ENCODE measurements at places on chromosomes 6 and 20. TPM values are rescaled to one million over a fixed set of nuclear protein-coding genes. Genes with fewer than 3 reads are reported as not detected.

Gene TCF15
- not detected for total RNA-seq

GRCh38 chr6:13294499-13295069 lies 33.8 kb downstream of the TBC1D7 start:
- DNase-seq: no peak

- DNase-seq: no peak
Observed at GRCh38 chr6:156395276-156395675, 381.9 kb upstream of the ARID1B start.

Gene BPIFB6
- total RNA-seq: not detected

DNA sequence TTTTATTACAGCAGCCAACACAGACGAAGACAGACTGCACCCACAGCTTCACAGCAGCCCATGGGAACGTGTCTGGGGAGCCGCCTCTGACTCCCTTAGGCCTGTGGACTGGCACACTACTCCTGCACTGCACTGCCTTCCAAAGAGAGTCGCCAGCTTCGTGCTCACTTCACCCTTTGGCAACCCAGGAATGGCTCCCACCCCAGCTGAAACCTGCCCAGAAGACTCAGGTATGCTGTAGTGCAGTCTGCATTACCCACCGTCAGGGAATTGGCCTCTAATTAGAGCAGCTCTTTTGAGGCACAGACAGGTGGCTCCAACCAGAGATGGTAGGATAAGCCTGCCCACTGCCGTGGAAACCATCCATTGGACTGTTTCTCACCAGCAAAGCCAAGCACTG lies 39.9 kb upstream of the FRMD1 start:
- DNase-seq: no peak

Gene FOXA2
- total RNA-seq: not detected

- no peak for DNase-seq
Observed at GRCh38 chr6:89708316-89708715, 69.8 kb upstream of the LYRM2 start.

Gene SLC2A4RG
- total RNA-seq: 36.9 TPM

Gene CST11
- not detected for total RNA-seq
